ENCODE measurements at places on chromosomes 3 and 15.

DNA sequence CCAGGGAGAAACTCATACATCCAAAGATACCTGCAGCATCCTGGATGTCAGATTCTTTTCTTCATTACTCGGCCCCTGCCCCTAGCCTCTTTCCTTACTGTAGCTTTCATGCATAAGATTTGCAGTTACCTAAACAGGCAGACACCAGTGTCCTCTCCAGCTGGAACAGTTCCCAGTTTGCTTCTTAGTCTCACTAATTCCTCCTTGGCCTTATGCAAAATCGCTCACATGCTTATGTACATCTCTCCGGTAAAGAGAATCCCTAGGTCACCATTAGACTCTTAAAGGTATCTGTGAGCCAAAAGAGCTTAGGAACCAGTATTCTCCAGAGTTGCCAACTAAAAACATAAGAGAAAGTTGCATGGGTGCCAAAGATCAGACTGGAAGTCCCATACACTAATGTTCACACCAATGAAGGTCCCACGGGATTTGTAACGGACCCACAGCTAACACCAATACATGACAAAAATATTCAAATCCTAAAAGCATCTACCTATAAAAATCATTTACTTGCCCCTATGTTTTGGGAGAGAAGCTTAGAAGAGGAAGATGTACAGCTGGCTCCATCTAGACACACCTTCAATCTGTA is 66.6 kb downstream of the CBLB start:
- DNase-seq = no peak

- no peak for DNase-seq
These were observed 63.2 kb upstream of the TNFSF10 start for GRCh38 chr3:172586436-172586835.

GRCh38 chr3:32791833-32792232 is 26.0 kb upstream of the TRIM71 start:
- no peak for DNase-seq

DNA sequence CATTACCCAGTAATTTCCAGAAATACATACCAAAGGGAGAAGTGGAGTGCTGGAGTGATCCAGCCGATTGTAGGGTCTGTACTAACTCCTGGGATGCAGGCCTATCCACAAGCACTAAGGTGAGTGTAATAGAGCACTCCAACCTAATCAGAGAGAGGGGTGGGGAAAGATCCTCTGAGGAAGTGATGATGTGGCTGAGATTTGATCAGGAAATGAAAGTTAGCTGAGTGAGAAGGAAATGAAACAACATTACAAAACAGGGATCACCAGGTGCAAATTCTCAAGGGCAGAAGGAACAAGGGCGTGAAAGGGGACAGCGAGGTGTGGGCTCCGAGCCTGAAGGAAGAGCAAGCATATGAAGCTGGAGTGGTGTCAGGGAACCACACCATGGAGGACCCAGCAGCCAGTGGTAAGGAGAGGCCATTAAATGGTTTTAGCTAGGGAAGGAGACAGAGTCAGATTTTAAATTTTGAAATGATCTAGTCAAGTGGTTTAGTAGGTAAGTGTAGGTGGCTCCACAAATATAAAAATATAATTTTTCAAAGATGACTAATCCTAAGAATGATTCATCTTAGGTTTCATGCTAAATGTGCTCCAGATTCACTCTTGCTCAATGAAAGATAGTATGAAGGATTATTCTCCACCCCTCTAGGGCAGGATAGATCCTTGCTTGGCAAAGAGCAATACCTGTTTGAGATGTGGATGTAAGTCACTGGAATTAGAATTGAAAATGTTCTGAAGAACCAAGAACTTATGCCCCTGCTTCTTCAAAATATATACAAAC is 348.7 kb downstream of the TBL1XR1 start:
- DNase-seq = no peak

- DNase-seq = no peak
These were observed 797 bp downstream of the MAP3K13 start for GRCh38 chr3:185363662-185364203.

DNA sequence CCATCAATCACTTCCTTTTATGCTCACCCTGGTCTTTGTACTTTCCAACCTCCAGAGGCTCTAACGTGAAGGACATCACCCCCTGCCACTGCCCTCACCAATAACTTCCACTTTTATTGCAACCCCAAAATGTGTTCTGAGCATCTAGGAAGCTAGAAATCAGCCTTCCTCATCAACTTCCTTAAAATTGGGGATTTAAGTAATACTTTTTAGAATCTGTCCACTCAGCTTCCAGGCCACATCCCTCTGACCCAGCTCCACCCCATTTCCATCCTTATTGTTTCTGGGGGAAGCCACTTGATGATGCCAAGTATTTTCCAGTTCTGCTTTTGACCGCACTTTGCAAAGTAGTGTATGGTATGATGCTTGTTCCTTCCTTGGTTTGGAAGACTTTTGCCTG is 73.5 kb upstream of the XCR1 start:
- no peak for DNase-seq

DNA sequence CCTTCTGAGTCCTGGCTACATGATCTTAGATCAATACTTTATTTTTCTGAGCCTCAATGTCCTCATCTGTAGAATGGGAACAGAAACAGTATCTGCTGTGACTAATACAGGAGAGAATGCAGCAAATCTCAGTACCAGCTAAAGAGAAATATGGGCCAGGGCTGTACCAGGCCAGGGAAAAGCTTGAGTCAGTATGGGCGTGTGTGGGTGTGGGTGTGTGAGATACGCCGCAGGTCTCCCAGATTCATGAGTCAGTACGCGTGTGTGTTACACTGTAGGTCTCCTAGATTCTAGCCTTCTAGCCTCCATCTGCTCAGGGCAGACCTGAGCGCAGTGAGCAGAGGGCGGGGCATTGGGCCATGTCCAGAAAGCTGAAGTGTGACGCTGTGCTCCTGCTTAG is 15.2 kb downstream of the GNAI2 start:
- DNase-seq = no peak

GRCh38 chr3:151198849-151199248 is 4.2 kb downstream of the GPR171 start:
- DNase-seq = no peak

GRCh38 chr15:48644827-48645557 is 517 bp downstream of the FBN1 start:
- peak; percentile 75 for DNase-seq

GRCh38 chr15:94256511-94256910 is 25.1 kb downstream of the MCTP2 start:
- DNase-seq = no peak

DNA sequence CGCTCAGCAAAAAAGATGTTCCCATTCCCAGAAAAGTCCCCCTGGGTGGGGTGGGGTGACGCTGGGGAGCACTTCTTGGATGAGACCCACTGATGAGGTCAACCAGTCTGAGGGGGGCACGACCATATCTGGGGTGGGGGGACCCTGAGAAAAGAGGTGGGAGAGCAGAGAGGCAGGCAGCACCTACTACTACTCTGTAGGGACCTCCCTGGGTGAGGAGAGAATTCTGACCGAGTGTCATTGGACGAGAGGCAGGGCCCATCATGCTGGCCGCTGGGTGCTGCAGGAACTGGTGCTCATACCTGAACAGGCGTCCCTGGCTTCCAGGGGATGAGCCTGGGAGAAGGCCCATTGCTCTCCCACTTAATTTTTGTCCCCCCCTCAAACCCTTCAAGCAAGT is 158.8 kb downstream of the KLF13 start:
- DNase-seq = no peak

DNA sequence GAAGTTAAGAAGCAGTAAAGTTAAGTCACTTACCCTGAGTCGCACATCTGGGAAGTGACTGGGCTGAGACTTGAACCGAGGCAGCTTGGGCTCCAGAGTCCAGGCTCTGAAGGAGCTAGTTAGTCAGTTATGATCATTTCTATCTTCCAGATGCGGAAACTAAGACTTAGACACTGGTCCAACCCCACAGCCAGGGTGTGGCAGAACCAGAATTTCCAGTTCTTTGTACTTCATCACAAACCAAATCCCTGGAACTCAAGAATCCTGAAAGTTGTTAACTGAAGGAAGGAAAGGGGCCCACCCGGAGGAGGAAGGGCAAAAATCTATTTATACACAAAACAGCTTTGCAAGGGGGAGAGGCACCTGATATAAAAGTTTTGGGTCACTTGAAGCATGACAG is 389.9 kb downstream of the SHQ1 start:
- DNase-seq = no peak

GRCh38 chr3:111096487-111097209 is 25.0 kb downstream of the NECTIN3 start:
- DNase-seq = no peak

DNA sequence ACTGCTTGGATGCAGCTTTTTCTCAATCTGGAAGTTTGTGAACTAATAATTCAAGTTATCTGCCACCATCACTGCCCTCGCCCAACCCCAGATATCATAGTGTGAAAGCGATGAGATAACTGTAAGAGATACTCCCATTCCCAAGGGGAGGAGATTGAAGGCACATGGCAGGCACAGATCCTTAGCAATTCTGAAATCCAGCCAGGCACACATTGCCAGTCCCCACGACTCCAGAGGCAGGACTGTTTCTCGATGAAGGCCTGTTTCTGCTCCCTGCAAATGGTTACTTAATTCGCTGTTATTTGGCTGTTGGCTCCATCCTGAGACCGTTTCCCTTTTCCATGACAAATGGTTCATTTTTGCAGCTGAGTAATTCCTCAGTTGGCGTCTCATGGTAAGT is 63.2 kb upstream of the NEDD4 start:
- no peak for DNase-seq

- DNase-seq = no peak
These were observed 3.4 kb upstream of the CLN6 start for GRCh38 chr15:68232937-68233336.

DNA sequence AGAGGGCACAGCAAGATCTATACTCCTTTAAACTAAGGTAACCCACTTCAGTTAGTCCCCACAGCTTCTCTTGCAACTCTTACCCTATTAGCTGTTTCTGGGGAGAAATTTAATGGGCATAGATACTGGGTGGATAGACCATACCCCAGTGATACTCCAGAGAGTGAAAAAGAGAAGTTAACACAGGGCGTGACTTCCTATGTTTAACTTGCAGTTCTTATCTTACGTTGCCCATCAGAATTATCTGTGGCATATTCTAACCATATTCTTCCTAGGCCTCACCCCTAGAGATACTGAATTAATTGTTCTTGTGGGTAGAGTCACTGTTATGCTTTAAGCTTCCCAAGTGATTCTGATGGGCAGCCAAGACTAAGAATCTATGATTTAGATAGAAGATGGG is 485.4 kb upstream of the TPRG1 start:
- no peak for DNase-seq

- no peak for DNase-seq
These were observed 270.5 kb upstream of the ADAMTS9 start for GRCh38 chr3:64958199-64958843.

DNA sequence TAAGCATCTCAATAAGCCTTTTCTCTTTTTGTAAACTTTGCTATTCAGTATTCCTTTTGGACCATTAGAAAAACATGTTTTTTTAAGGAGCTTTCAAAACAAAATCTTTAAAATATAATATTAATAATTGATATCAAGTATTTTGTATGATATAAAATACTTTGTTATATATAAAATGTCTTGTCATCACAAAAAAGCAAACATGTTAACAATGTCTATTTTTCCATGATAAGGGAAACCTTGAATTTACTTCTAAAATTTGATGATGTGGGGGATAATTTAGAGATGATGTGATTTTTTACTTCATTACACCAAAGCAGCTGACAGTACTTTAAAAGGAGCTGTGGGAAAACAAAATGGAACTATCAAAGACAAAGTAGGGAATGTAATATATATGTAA is 887.7 kb downstream of the SI start:
- DNase-seq = no peak

GRCh38 chr15:92910451-92910850 is 10.3 kb downstream of the CHD2 start:
- DNase-seq = no peak
